Amygdala (tissue), 56 donors: ENCODE measurements at places on chromosomes 3 and 15.

DNA sequence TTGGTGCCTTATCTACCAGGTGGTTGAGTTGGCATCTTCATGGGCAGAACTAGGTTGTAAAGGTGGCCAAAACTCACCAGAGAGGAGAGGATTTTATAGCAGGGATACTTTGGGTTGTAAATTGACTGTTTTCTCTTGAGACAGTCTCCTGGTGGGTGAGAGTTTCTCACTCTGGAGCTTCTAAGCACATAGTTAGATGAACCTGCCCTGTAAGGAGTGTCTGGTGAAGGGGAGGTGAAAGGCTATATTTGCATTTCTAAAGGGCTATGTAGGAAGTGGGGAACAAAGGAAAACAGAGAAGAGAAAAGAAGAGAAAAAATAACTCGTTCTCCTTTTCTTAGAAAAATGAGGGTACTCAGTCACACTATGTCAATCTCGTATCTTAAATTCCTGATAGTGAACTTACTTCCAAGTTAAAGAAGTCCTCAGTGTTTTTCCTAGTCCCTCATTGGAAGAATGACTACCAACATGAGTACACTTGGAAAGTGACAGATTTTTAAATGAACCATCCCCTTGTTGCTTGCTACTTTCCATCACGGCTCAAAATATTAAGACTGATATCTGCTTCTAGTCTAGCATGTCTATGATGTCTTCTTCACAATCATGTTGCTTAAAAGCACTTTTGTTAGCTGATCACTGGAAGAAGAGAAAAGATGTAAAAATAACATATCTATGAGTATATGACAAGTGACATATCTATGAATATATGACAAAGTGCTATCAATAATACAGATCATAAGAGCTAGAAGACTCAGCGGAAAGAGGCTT, 113.8 kb upstream of the P2RY1 start:
- no peak for DNase-seq

DNA sequence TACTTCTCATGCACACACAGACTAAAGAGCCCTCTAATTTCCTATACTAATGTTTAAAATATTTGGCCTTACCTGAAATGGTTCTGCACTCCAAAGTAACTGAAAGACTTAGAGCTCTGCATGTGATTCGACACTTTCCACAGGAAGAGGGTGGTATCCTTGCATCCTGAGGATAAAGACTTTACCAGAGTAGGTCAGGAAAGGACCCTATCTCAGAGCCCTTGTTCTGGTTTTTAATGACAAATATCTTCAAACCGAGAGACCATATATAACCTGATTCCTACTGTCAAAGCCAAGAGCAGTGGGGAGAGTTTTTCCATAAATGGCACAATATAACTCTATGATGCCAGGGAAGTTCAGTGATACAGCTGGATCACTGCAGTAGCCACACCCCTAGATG, at the start of gene GP5:
Gene GP5, minus strand, starts transcription at position 101 of the 400 bp plus-strand sequence. CDS start 984 bp downstream, outside the sequence.
- DNase-seq = no peak

DNA sequence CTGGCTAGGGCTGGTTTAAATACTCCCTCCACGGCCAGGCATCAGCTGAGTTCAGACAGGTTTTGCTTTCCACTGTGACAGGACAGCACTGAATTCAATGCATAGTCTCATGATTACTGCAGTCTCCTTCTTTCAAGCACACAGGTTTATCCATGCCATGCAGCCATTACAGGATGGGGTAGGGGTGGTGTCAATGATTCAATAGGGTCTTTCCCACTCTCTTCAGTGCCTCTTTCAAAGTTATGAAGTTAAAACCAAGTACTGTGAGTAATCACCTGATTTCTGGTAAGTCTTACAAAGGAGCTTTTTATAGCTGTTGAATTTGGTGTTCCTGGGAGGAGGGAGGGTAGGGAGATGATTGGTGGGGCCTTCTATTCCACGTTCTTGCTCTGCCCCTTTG, 47.2 kb downstream of the TMEM212 start:
- DNase-seq = no peak

DNA sequence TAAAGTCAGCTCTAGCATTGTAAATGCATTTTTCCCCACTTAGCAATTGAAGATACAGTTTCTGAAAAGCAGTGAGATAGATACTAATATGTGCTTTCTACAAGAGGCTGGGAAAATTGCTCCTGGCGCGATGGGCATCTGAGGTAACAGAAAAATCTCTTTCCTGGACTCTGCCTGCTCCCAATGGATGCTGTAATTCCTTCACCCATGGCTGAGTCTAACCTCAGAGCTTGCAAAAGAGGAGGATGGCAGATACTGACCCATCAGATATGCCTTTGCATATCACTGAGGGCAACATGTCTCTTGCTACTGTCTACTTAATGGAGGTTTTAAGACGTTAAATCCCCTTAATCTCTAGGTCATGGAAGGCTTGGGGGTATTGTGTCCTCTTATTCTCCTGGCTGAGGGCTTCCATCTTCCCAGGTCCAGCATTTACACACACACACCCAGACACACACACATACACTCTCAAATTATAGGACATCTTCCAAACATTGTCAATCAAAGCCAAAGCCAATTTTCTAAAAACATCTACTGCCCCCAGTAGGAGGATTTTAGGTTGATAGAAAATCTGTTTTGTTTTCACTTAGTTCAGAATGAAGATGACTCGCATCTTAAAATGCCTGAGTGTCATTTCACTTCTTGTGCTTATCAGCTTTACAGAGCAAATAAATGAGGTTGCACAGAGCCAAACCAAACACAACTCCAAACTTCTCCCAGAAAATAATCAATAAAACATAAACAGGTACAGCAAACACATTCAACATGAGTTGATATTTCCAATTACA, 2.4 kb downstream of the TRPM1 start:
- DNase-seq = no peak

GRCh38 chr3:81958972-81959640, 197.7 kb upstream of the GBE1 start:
- DNase-seq = no peak

- DNase-seq = no peak
Measured at GRCh38 chr3:111737706-111738086, 121.4 kb upstream of the PHLDB2 start.

GRCh38 chr3:174931473-174932353, 72.6 kb downstream of the NAALADL2 start:
- no peak for DNase-seq

DNA sequence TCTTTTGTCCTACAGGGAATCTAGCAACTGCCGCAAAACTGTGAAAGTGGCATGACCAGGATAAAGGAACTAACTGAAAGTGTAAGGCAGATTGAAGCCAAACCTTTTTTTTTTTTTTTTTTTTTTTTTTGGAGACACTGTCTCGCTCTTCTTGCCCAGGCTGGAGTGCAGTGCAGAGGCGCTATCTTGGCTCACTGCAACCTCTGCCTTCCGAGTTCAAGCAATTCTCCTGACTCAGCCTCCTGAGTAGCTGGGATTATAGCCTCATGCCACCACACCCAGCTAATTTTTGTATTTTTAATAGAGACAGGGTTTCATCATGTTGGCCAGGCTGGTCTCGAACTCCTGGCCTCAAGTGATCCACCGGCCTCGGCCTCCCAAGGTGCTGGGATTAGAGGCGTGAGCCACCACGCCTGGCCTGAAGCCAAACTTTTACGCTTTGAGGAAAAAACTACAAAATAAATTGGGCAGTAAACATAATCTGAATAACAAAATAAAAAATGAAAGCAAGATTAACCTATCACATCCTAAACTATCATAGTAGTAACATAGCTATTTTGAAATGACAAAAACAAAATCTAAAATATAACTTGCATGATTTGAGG, 9.7 kb downstream of the SLTM start:
- DNase-seq = no peak

- peak; percentile 20 for DNase-seq
Measured at GRCh38 chr3:47573190-47574172, 5.2 kb downstream of the CSPG5 start.

DNA sequence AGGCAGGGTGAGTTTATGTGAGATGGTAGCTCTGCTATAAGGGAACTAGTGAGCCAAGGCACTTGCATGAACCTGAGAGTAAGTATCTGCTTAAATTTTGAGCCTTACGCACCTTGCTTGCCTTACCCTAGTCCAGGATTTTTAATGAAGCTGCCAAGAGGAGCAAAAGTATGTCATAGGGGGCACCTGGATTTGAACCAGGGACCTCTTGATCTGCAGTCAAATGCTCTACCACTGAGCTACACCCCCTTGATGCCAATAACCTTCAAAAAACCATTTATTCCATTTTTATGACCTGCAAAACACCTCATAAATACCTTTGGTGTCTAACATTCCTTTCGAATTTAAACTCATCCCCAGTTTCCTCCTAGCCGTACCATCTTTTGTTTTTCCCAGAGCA, 88.3 kb upstream of the ACP3 start:
- no peak for DNase-seq

- no peak for DNase-seq
Measured at GRCh38 chr3:13623101-13623654, 74.3 kb downstream of the FBLN2 start.

DNA sequence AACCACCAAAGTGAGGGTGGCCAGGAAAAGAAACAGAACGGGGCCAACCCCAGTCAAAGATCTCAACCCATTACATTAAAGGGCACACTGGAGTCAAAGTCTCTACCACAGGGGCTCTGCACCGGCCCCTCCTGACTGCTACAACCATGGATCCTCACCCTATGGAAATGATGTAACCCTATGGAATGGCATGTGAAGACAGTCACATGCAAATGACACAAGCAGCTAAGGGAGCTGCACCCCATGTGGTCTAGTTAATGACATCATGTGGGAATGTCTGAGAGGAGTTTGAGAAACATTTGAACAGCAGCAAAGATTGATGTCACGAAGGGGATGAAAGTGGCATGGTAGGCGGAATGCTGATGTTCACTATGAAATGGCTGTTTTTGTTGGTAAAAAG, 298.2 kb upstream of the SLCO3A1 start:
- DNase-seq = no peak

DNA sequence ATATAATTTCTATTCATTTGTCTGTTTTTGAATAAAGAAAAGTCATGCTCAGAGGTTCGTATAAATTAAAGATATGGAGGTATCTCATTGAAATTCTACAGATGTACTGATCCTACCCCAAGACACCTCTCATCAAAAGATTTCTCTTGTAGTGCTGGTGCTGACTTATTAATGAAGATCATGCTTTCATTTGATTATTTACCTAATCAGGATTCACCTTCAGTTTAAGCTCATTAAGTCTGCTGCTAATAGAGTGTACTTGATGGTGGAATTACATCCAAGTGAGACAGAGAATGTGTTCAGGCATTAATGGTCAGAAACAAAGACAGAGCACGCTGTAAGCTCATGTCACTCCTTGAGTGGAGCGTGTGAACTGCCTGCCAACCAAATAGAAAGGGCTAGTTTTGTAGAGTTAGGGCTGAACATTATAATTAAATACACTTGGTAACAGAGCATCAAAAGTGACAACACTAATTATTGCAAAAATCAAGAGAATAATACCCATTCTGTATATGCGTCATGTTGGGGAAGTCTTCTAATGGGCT, 45.5 kb downstream of the KBTBD12 start:
- DNase-seq = no peak

DNA sequence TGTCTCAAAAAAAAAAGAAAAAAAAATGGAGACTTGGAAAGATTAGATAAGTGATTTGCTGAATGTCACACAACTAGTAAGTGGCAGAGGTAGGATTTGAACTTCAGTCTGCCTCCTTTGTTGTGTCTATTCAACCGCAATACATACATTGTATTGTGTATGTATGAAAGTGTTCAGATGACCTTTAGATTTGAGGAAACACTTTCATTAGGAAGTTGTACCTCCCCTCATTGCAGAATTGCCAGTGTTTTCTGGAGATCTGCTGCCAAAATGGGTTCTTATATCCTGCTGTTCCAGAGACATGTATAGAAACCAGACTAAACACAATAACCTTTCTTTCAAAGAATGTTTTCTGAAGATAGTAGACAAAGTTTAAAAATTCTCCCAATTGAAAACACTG, 247.4 kb upstream of the TBL1XR1 start:
- DNase-seq = no peak

GRCh38 chr15:76929011-76929760, 2.4 kb upstream of the RCN2 start:
- no peak for DNase-seq
